ENCODE measurements at places on chromosomes 2 and 18.

DNA sequence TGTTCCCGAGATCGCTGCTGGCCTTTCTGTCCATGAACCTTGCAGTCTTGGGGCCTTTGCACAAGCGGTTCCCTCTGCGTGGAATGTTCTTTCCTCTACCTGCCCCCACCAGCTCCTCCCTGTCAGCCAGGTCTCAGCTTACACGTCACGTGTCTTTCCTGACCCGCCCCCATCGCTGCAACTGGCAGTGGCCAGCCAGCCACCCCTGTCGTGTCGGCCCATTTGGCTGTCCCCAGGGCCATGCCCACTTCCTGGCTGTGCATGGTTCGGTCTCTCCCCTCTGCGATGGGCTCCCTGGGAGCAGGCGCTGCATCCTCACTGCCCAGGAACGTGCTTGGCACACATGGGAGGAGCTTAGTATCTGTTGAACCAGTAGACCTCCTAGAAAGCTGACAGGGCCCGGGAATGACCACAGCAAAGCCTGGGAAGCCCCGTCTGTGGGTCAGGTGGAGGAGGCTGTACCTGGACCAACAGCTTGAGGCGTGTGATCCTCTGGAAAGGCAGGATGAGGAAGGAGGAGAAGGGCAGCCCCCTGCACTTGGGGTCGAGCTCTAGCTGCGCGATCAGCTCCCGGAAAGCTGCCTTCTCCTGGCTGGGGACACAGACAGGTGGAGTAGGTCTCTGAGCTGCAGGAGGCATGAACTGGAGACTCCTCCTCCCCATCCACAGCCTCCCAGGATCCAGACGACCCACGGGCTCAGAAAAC, 21.0 kb downstream of the SNORC start:
- DNase-seq, result no peak

DNA sequence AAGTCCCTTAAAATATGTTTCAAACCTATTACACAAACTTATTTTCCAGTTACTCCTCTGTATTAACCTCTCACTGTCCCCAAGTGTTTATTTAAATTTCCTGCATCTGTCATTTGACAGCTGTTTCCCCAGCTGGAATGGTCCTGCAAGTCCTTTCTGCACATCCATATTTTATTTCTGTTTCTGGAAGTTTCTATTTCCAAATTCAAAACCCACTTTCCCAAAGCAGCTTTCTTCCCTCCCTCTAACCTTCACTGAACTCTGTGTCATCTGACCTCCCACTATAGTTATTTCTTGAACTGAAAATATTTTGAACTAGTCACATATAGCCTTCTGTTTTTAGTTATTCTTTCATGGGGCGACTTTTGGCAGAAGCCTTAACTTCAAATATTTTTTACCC, 459.4 kb upstream of the MC4R start:
- no peak for DNase-seq

- DNase-seq, result no peak
Measured at GRCh38 chr18:72762515-72763122, 105.2 kb downstream of the NETO1 start.

DNA sequence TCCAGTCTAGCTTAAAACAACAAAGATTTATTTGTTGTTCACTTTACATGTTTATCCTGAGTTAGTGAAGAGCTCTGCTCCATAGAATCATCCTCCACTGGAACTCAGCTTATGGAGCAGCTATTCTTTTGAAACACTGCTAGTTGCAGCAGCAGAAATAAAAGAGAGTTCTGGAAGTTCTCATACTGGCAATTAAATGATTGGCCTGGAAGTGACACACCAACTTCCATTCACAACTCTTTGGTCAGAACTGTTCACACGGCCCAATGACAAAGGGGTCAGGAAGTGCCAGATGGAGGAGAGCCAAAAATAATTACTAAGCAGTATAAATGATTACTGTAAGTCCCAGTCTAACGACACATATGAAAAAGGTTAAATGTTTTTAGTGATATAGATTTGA, 39.1 kb downstream of the FBXO11 start:
- no peak for DNase-seq

GRCh38 chr2:66489436-66489835, 54.5 kb downstream of the MEIS1 start:
- DNase-seq, result no peak

GRCh38 chr18:13366131-13366530, 147.6 kb downstream of the LDLRAD4 start:
- no peak for DNase-seq

GRCh38 chr2:130808482-130809268, 28.0 kb upstream of the ARHGEF4 start:
- DNase-seq, result no peak

DNA sequence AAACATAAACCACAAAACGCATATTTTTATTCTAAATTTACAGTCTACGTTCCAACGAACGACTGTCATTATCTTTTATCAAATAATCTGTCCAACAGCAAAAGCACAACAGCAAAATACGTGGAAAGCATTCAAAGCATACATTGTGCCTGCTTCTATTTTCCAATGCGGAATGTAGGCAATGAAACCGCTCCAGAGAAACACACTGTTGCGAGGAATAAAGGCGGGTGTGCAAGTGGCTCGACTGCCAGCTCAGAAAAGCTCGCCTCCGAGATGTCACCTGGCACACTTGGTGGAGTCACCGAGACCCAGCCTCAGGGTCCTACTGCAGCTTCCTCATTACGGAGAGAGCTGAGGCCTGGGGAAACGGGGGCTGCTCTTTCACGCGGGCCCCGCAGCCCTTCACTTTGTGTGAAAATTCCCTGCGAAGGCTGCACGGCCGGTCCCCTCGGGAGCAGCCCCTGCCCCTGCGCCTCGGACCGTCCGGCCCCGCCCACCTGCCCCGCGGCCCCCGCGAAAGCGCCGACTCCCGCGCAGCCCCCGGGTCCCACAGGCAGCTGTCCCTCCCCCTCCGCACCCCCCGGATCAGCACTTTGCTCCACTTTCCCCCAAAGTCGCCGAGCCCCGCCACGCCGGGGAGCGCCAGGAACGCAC, 752 bp downstream of the MGAT4A start:
- peak; percentile 67 for DNase-seq

GRCh38 chr2:241256168-241256545, 59.3 kb downstream of the HDLBP start:
- DNase-seq, result no peak

GRCh38 chr18:74163019-74163660, 14.8 kb downstream of the TIMM21 start:
- DNase-seq, result no peak

DNA sequence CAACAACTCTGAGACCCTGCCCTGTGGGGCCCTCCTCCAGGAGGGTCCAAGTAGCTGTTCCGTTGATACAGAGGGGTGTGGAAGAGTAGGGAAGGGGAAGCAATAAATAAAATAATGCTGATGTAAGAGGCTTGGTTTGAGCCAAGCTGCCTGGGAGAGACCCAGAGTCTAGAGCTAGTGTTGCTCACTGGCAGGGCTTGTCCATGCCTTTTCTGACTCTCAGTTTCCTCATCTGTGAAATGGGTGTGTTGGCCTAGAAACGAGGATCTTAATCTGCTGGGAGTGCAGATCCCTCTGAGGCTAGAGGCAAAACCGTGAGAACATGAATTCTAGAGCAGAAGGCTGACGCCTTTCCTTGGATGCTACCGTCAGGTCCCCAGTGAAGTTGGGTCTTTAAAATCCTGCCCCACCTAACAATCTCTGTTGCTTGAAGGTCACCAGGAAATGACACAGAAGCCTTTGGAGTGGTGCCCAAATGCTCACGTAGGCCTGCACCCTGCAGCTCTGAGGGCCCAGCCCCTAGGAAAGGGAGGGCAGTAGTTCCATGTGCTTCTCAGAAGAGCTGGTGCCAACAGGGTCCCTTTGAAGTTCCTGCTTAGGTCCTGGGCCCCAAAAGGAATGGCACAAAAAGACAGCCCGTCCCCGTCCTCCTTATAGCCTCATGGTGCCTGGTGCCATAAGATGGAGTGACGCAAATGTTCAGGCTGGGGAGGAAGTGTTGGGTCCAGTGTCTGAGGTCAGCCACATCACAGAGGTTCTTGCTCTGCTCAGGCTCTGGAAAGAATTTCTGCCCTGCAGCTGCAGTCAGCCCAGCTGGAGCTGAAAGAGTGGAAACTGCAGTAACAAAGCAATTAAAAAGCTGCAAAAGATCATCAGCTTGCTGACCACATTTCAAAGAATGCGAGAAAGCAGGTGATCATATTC, 73.2 kb upstream of the SMAD2 start:
- no peak for DNase-seq

DNA sequence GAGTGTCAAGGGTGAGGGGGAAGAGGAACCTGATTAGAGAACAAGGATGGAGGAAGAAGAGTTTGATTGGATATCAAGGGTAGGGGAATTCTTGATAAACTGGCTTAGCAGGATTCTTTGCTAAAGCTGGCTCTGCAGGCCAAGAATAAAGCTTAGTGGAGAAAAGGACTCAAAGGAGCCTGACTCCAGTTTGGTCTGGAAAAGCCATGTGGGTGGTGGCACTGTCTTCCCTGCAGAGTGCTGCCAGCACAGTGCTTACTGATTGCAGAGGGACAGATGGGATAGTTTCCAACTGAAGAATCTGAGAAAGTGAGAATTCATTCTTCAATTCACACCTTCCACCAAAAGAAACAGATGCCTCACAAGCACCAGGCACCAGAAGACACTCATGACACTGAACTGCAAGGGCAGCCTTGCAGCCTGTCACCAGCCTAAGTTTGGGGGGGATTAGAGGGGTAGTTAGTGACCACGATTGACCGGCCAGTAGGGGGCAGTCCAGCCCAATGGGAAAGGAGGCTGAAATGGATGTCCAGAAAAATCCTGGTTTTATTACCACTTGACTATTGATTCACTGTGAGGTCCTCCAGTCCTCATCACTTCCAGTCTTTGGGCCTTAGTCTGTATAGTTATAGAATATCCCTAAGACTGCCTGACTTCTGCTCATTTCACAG, 334.5 kb downstream of the SMAD2 start:
- no peak for DNase-seq

GRCh38 chr2:109582928-109583895, 30.6 kb downstream of the SEPTIN10 start:
- DNase-seq, result no peak

DNA sequence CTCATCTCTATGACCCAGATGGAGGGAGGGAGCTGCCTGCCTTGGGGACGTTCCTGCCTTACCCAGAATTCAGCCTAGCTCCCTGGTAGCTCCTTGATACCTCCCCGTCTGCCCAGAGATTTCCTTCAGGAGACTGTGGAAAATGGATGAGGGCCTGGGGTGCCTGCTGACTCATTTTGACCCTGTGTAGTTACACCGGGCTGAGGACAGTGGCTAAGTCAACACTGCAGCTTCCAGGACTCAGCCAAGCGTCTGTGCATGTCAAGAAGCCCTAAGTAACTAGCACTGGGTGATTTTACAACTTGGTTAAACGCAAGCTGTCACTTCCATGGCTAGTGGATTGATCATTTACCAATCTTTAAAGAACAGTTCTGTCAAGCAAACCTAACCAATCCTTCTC, 23.3 kb upstream of the EPAS1 start:
- DNase-seq, result no peak

DNA sequence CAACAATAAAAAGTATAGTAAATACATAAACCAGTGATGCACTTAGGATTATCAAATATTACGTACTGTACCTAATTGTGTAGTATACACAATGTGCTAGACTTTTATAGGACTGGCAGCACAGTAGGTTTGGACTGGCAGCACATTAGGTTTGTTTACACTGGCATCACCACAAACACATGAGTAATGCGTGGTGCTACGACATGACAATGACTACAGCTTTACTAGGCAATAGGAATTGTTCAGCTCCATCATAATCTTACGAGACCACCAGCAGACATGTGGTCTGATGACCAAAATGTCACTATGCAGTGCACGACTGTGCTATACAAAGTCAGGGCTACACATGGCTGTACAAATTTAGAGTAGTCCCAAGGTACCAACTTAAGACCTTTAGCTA, 2.3 kb downstream of the MBOAT2 start:
- no peak for DNase-seq

DNA sequence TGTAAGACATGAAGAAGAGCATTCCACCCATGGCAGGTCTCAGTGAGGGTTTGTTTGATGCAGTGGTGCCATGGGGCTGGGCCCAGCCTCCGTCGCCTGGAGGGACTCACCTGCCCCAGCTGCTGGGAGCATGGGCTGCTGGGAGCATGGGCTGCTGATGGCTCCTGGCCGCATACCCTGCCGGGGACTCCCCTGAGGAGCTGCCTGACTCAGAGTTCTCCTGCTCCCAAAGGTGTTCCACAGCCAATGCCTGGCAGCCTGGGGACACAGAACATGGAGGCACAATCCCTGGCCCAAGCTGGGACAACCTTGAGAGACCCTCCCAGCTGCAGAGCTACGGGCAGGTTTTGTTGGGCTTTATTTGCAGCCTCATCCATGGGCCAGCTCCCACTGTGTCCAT, 108.4 kb downstream of the COPS8 start:
- DNase-seq, result no peak

DNA sequence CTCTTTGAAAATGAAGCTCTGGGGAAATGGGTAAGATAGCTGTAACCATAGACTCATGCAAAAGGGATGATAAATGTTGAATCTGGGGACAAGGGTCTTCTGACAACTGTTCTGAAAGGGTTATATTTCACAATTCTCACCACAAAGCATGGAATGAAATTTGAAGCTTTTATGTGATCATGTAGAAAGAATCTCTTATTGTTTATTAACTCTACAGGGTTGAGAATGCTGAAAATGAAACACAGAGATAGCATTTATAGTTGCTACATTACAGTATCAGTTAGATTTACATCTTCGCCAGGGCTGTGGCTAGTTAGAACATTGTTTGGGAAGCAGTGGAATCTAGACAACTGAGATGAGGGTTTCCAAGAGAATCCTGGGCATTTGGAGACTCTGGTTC, 97.4 kb upstream of the LHCGR start:
- no peak for DNase-seq

GRCh38 chr2:136015699-136016098, 30.3 kb upstream of the DARS1 start:
- DNase-seq, result no peak

- DNase-seq, result no peak
Measured at GRCh38 chr18:59249199-59249774, 24.0 kb downstream of the RAX start.

- DNase-seq, result no peak
Measured at GRCh38 chr18:75109319-75109691, 99.6 kb downstream of the PTGR3 start.

GRCh38 chr18:60746491-60746890, 373.9 kb upstream of the MC4R start:
- DNase-seq, result no peak

DNA sequence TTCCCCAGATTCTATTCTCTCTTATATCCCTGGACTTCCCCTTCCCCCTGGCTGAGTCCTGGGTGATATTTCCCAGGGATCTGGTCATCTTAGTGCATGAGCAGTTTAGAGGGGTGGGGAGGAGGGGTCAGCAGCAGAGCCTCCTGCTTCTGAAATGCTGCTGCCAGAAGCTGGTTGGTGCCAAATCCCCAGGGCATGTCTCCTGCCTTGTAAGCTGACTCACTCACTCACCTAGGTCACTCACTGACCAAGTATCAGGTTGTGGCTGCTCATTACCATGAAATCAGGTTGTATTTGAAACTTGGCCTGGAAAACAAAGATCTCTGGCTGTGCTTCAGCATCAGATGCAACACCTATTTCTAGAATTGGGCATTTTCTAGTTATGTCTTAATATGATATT, 14.3 kb downstream of the GPR39 start:
- DNase-seq, result no peak

All from C1 segment of cervical spinal cord (tissue), 14 donors.